DMS153 (cell line): ENCODE measurements at places on chromosomes 4 and X.

- DNase-seq, result no peak
Measured at GRCh38 chr4:116400480-116400879, 684.9 kb downstream of the TRAM1L1 start.

DNA sequence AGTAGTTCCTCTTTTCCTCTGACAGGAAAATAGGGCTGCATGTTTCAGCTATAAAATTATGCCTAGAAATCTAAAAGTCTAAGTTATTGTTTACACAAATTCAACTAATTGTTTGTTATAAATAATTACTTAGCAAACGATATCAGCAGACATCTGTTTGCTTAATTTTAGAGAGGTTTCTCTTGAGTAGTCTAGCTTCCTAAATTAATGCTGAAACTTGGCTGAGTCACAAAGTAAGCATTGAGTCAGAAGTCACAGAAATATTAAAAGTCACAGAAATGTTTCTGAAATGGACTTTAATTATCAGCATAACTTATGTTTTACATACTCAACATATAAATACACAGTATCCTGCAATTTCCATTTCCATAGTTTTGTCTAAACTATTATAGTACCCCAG is 1044.0 kb downstream of the CCSER1 start:
- no peak for DNase-seq

DNA sequence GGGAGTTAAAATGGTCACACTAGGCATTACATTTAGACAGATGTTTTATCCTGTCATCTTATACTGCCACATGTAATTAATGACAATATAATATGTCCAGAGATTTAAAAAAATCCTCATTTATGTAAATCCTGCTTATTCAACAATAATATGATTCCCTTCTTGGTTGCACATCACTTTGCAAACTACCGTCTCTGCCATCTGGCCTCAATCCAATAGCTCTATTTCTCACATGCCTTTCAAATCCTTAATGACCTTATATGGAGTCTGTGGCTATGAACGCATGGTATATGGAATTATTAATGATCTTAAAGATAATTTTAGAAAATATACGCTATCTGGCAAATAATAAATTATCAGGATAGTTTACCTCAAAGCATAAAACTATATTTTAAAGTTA is 144.5 kb downstream of the NPNT start:
- no peak for DNase-seq

GRCh38 chr4:42488114-42488513 is 90.8 kb downstream of the SHISA3 start:
- no peak for DNase-seq

DNA sequence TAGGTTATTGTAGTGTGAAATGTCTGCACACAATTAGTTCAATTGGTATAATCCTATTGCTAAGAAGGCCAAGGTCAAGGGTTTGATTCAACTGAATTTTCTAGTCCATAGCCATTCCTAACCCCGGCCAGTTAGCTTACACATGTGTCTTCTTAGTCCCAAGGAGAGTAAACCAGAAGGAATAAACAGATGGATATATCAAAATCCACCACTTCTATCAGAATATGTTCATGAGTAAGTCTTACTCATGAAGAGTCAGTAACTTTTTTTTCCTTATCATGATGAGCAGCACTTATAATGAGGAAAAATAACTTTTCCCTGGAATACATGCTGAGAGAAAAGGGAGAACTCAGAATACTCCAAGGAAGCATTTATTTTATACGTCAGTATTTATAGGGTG is 9.5 kb downstream of the HHIP start:
- no peak for DNase-seq

DNA sequence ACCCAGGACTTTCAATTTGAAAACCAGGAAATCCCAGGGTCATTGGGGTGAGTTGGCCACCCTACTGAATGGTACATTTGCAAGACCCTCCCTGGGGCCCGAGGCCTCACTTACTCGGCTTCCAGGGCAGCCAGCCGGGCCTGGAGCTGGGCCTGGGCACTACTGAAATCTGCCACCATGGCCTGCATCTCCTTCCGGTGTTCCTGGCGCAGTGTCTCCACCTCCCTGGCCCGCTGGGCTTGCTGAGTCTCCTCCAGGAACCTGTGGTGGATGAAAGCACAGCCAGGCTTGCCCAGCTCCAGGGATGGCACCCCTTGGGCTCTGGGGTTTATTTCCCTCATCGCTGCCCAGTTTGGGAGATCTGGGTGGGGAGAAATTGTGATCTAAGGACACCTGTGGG is 24.7 kb downstream of the MED28 start:
- no peak for DNase-seq

GRCh38 chr4:154578919-154579318 is 11.6 kb downstream of the FGA start:
- DNase-seq, result no peak

GRCh38 chr4:179248821-179249220 is 1806.6 kb upstream of the AGA start:
- no peak for DNase-seq

- DNase-seq, result no peak
Measured at GRCh38 chr4:78922207-78922606, 17.0 kb downstream of the PAQR3 start.

GRCh38 chr4:26764231-26764630 is 96.4 kb upstream of the STIM2 start:
- DNase-seq, result no peak

DNA sequence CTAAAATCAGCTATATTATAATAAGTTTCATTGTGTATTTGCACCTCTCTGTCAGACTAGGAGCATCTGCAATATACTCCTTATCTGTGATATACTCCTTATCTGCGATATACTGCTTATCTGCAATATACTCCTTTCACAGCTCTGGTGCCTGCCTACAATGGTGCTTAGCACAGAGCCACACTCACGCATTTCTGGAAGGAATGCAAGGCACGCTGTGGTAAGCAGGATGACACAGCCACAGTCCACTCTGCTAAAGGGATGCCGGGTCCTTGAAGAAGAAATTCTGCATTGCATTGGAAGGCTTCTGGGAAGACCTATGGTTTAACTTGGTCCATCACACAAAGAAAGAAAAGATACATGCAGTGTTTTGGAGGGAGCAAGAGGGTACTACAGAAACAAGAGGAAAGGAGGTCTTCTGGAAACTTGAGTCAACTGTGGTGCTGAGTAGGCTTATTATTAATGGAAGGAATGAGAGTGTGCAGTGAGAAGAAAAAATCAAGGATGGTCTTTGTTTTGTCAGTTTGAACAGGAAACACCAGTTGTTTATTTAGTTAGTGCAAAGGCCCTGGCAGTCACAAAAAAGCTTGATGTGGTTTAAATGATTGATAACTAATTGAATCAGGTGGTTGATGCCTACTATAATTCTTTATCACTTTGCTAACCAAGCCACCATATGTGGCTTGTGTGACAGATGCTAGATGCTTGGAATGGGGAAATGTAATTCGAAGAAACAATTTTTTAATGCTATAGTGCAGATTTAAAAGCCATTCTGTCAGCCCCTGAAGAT is 342.3 kb downstream of the GRXCR1 start:
- no peak for DNase-seq

GRCh38 chr4:73803213-73803612 is 33.3 kb upstream of the CXCL6 start:
- DNase-seq, result no peak

DNA sequence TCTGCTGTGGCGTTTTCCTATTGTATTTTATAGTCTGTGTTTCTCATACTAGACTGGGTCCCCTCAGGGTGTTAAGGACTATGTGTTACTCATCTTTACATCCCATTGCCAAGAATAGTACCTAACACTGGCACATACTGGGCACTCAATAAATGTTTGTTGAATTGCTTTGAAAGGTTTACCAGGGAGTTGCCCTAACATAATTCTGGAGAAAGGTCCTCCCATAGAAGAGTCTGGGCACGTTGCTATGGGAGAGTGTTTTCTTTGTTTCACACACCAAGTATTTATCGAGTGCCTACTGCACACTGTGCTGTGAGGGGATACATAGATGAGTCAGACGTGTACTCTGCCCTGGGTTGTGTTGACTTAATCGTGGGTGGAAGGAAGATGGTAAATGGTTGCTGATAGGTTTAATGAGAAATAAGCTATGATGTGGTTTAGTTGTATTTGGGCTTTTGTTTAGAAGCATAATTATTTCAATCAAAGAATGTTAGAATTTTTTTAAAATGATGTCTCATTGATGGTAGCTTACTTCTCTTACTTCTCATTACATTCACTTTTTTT is 42.9 kb downstream of the AFF1 start:
- DNase-seq, result peak; percentile 91

DNA sequence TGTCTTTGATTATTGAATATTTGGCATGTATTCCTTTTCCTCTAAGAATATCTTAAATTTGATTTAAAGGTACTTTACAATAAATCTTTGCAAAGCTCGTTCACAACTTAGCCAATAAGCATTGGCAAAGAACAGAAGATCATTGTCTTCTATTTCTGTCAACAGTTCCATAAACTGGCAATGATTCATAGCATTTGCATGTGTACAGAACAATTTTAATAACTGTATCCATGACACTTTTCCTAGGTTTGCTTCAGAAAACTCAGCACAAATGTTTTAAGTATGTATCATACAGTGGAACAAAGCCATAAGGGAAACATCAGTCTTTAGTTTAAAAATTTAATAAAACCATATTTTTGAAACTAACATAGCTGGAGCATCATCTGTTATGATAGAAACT is 462.7 kb upstream of the RPS6KA3 start:
- no peak for DNase-seq

DNA sequence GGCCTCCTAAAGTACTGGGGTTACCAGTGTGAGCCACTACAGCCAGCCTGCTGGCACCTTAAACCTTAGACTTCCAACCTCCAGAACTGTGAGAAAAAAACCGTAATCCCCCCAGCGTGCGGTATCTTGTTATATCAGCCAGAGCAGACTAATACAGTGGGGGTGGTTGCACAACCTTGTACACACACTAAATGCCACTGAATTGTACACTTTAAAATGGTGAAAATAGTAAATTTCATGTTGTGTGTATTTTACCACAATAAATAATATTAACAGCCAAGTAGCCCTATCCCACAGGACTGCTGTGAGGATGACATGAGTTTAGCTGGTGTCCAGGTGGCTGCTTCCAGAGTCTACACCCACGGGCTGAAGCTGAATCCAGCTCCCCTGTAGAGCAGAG is 38.8 kb downstream of the ZBTB49 start:
- DNase-seq, result no peak

DNA sequence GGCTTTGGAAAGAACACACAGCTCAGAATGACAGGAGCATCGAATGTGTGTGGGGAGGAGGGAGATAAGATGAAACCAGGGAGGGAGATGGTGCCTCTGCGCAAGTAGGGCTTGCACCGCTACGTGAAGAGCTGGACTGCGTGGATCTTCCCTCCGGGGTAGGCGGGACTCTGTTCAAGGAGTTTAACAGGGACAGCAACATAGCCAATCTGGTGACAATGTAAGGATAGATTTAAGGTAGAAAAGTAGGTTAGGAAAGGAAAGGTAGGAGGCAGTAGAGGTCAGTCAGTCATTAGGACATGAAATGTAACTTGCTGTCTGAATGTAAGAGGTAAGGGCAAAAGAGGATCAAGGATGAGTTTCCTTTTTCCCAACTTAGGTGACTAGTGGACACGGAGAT is 152.5 kb downstream of the DCTD start:
- DNase-seq, result no peak

DNA sequence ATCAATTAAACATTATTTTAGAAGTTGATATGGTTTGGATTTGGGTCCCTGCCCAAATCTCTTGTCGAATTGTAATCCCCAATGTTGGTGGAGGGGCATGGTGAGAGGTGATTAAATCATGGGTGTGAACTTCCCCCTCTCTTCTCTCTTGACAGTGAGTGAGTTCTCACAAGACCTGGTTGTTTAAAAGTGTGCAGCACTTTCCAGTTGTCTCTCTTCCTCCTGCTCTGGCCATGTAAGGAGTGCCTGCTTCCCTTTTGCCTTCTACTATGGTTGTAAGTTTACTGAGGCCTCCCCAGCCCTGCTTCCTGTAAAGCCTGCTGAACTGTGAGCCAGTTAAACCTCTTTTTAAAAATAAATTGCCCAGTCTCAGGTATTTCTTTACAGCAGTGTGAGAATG is 141.4 kb downstream of the GALNTL6 start:
- DNase-seq, result no peak

DNA sequence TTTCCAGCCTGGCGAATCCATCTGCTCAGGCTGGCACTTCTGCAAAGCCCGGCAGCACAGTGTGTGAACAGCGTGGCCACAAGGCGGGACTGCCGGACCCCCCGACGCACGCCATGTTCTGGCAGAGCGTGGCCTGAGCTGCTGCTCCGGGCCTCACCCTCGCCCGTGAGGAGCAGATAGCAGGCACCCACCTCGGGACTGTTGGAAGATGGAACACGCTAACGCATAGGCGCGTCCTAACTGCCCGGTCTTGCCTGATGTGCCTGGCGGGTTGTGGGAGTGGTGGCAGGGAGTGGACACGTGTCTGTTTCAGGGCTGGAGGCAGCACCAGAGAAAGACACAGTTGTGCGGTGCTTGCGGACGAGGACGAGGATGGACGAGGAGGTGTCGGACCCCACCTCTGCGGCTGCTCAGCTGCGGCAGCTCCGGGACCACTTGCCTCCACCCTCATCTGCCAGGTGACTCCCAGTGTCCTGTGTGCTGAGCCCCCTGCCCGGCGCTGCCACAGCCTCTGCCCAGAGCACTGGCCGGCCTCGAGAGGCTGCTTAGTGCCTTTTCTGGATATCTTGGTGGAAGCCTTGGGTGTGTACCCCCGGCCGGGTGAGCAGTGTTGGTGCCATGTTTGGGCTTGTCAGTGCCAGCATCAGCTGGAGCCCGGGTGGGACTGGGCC is 28.2 kb downstream of the UVSSA start:
- DNase-seq, result no peak

GRCh38 chr4:56511098-56511497 is 5.5 kb downstream of the ARL9 start:
- DNase-seq, result no peak

DNA sequence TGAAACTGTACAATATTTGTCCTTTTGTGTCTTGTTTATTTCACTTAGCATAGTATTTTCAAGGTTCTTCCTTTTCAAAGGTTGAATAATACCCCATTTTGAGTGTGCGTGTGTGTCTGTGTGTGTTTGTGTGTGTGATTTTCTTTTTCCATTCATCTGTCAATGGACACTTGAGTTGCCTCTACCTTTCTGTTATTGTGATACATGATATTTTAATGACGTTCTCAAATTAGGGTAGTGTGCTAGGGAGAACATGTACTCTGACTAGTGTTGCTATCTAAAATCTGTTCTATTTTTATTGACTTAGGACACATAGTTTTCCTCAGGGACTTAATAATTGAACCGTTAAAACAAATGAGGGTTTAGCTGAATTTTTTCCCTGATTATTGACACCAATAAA is 9.9 kb downstream of the MMRN1 start:
- peak; percentile 75 for DNase-seq
